NCI-H1092 treated with DMSO at 0.1 percent for 48 hours (cell line): ENCODE measurements at places on chromosomes 4 and X.

DNA sequence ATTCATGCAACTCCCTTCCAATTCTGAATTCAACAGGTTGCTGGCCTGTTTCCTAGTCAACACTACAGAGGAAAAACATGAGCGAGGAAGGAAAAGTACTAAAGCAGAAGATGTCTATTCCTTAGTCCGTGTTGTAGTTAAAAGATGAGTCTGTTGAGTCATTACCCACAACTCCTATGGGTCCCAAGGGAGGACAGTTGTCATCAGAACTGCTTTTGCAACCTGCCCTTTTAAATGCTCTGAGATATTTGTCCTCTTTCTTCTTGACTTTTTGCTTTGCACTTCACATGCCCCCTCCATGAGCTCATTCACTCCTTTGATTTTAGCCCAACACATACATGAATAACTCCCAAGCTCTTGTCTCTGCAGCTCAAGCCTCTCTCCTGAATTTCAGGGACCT, 119.2 kb downstream of the CORIN start:
- DNase-seq: no peak

DNA sequence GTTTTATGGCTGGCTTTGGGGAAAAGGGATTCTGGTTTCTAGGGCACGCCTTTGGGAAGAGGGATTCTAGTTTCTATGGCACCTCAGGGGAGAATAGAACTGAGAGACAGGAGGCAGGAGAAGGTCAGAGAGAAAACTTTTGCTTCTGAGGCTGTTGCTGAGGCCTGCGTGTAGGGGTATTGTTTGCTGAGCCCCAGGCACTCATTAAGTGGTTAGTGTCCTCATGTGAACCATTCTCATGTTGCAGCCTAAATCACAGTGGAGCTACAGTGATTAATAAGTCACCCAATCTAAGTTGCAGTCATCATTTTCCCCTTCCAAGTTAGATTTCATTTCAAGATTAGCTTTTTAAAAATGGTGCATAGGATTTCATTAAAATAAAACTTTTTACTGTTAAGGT, 29.0 kb downstream of the VCX3A start:
- DNase-seq: no peak

GRCh38 chrX:115553171-115553570, 7.8 kb upstream of the PLS3 start:
- DNase-seq: peak; percentile 9

GRCh38 chr4:67809502-67809901, 55.3 kb upstream of the GNRHR start:
- DNase-seq: no peak

DNA sequence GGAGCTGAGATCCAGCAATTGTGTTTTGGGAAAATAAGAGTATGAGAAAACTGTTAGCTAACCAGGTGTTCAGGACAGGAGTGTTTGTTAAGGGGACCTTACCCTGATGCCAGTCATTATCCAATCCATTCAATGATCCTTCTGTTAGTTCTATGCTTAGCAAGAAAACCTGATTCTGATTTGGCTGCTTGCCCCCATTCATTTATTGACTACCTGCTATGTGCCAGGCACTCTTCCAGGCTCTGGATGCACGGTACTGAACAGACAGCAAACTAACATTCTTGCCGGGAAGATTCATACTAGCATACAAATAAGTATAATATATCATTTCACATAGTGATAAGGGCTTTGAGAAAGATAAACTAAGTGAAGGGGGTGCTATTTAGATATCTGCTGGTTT, 1.0 kb upstream of the MECP2 start:
- peak; percentile 65 for DNase-seq

DNA sequence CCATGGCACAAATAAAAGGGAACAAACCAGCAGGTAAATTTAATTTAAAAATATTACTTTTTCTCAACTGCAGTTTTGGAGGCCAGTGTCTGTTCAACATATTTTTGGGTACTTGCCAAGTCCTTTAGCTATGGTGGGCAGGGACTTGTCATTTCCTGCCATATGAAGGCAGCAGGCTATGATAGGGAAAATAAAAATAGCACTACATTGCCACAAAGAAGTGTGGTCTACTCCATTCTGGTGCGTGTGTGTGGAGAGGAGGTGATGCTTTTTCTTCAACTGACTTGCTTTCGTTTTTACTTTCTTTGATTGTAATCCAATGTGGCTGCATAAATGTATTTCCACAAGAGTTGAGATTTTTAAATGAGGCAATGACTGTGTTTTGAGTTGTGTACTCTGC, 17.2 kb downstream of the GPR174 start:
- peak; percentile 6 for DNase-seq

GRCh38 chr4:22094217-22094616, 145.6 kb upstream of the KCNIP4 start:
- DNase-seq: no peak

DNA sequence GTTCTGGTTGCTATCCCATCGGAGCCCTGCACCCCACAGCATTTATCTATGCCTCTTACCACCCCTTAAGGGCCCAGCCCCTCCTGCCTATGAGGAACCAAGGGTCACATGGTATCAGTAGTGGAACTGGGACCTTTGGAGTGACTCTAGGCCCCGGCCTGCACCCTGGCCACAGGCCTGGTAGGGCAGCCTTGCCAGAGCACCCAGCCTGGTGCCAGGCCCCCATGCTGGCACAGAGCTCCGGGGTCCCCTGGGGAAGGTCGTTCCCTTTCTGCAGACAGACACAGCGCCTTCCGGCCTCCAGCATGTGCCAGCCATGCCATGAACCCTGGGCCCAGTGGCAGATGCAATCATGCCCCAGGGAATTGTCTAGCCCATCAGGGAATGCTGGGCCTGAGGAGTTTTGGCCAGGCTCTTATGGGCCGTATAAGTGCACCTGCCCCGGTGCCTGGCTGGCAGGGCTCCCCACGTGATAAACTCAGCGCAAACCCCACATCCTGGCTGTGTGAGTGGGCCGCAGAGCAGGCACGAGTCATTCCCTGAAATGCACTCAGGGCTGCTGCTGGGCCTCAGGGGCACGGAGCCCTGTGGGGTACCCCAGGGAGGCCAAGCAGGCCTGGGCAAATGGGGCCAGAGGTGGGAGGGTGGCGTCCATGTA, 19.8 kb upstream of the ADD1 start:
- no peak for DNase-seq

- no peak for DNase-seq
Observed at GRCh38 chrX:123881330-123881729, 21.5 kb downstream of the XIAP start.

DNA sequence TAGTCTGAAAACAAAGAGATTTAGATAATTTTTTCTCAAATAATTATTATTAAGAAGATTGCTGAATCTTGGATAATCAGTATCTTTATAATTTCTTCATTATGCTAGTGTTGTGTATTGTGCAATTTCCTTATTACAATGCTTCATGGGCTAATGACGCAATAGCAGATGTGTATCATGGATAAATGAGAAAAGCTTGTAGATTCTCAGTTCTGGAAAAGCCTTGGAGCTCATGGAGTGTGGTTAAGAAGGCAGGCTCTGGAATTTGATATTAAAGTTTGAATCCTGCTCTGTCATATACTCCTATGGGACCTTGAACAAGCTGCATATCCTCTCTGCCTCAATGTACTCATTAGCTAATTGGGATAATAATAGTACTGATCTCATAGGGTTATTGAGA, 18.9 kb upstream of the CXCL8 start:
- no peak for DNase-seq

GRCh38 chrX:34734383-34734782, 77.3 kb upstream of the TMEM47 start:
- no peak for DNase-seq

DNA sequence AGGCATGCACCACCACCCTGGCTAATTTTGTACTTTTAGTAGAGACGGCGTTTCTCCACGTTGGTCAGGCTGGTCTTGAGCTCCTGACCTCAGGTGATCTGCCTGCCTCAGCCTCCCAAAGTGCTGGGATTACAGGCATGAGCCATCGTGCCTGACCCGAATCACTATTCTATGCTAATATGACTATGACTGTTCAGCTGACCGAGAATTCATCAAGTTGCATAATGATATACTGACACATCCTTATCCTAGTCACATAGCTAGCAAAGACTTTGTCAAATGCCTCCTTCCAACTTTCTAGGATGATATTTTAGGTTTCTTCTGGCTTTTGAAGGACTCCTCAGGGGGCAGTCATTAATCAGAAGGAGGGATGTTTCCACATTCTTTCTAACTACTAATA, 4.8 kb upstream of the GPM6B start:
- DNase-seq: no peak

DNA sequence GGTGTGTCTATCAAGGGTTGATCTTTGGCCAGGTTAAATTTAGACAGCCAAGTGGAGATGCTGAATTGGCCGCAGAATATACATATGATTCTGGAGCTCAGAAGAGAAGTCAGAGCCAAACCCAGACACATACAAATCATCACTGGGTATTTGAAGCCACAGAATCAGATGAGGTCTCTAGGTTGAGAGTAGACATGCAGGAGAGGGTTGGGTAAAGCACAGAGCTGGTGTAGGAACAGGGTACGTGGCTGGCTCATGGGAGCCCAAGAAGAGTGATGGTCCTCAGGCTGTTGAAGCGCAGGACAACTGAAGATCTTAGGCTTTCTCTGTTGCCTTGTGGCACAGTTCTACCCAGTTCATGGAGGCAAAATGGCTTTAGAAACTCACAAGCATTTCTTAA, 37.7 kb downstream of the ADAMTS3 start:
- DNase-seq: no peak

DNA sequence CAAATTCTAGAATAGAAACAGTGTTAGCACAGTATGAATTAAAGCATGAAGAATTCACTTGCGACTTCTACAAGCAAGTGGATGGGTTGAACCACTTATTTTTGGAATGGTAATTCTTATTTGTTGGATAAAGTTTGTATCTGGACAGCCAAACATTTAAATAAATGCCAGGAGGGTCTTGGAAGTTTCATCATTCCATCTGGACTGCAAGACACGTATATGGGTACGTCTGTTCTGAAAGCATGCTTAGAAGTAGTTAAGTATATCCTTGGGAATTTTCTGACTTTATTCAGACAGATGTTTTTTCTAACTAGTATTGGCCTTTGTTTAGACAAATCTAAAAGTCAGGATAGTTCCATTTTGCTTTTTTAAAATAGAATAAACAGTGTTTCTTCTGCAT, 77.5 kb upstream of the CASK start:
- no peak for DNase-seq
